ENCODE measurements at places on chromosomes 5 and 9. TPM values are rescaled to one million over a fixed set of nuclear protein-coding genes. Genes with fewer than 3 reads are reported as not detected.

GRCh38 chr5:158998793-158999325 lies 100.9 kb downstream of the EBF1 start:
- peaks cover 10% of the 10 kb centered on the region for H3K4me1 ChIP-seq
- no peaks in the 10 kb centered on the region for H3K36me3 ChIP-seq
- H3K4me3 ChIP-seq = no peak overlapping the region
- no peaks in the 10 kb centered on the region for H3K27me3 ChIP-seq

DNA sequence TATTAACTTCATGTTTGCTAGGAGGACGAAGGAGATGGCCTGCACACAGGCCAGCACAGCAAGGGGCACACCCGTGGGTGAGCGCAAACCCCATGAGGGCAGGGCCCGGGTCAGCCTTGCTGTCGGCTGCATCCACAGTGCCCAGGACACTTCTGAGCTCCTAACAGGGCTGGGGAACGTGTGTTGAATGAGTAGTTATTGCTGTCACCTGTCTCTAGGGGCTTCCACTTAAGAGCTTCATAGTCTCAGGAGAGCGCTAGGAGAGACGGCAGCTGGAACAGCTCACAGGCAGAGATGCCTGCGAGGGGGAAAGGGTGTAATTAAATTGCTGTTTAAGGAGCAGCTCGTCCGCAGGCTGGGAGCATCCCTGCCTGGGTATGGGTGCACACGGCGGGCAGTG lies 91.4 kb upstream of the NEURL1B start:
- no peak overlapping the region for H3K4me3 ChIP-seq
- H3K27me3 ChIP-seq = peaks cover 12% of the 10 kb centered on the region
- no peak for DNase-seq

GRCh38 chr5:17232405-17232804 lies 15.0 kb downstream of the BASP1 start:
- DNase-seq = no peak
- no peak overlapping the region for H3K27ac ChIP-seq
- no peaks in the 10 kb centered on the region for H3K27me3 ChIP-seq

DNA sequence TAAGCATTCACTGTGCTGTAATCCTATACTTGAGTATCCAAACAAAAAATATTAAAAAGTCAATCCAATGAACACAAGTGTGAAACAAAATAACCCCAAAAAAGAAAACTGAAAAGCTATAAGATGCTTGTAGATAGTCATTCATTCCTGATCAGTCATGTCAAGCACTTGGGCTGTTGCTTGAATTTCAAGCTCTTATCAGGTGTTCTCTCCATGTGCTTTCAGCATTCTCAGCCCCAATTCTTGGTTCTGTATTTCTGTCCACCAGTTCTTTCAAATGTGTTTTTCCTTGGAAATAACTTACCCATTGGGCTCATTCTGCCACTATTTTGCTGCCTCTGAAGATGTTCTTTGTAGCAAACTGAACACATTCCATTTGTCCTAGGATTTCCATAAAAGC lies 4.7 kb downstream of the ZFAND5 start:
- no peak overlapping the region for H3K27ac ChIP-seq
- H3K36me3 ChIP-seq = peaks cover 3% of the 10 kb centered on the region
- H3K27me3 ChIP-seq = no peaks in the 10 kb centered on the region
- peaks cover 4% of the 10 kb centered on the region for H3K4me1 ChIP-seq

- H3K4me3 ChIP-seq = no peak overlapping the region
- H3K27me3 ChIP-seq = no peaks in the 10 kb centered on the region
- no peak for DNase-seq
- H3K4me1 ChIP-seq = no peaks in the 10 kb centered on the region
Observed at GRCh38 chr5:143662020-143662419, 149.9 kb upstream of the HMHB1 start.

DNA sequence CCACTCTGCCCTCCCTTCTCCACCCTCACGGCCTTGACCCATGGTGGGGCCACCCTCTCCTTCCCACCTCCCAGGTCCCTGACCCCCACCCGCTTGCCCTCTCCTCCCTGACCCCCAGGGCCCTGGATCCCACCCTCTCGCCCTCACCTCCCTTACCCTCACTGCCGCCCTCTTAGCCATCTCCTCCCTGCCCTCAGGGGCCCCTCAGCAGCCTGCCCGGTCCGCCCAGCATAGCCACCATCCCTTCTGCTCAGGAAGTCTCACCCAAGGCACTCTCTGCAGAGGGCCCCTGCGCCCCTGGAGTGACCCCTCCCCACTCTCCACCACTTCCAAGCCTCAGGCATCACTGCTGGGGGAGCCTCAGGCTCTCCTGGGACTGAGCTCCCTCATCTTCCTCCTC lies 66.3 kb downstream of the MRPL36 start:
- H3K4me1 ChIP-seq = no peaks in the 10 kb centered on the region
- DNase-seq = no peak
- H3K36me3 ChIP-seq = no peaks in the 10 kb centered on the region
- no peak overlapping the region for H3K27ac ChIP-seq
- no peaks in the 10 kb centered on the region for H3K27me3 ChIP-seq

DNA sequence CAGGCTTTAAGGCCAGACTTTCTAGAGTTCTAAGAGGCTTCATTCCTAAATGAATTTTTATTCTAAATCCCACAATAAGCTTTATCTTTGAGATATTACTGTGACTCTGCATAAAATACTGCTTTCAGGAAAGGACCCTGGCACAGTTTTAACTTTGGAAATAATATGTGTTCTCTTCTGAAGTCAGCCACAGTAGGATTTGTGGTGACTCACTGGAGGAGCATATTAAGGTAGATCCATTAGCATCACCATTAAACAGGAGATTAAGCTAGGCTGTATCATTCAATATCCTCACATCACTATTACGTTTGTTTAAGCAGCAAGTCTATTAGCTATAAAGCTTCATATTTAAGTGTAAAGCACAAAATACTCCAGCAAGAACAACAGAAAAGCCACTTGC lies 186.1 kb upstream of the IZUMO3 start:
- H3K36me3 ChIP-seq = no peaks in the 10 kb centered on the region
- DNase-seq = no peak
- H3K4me3 ChIP-seq = no peak overlapping the region
- H3K4me1 ChIP-seq = no peaks in the 10 kb centered on the region
- no peak overlapping the region for H3K27ac ChIP-seq
- H3K27me3 ChIP-seq = no peaks in the 10 kb centered on the region

DNA sequence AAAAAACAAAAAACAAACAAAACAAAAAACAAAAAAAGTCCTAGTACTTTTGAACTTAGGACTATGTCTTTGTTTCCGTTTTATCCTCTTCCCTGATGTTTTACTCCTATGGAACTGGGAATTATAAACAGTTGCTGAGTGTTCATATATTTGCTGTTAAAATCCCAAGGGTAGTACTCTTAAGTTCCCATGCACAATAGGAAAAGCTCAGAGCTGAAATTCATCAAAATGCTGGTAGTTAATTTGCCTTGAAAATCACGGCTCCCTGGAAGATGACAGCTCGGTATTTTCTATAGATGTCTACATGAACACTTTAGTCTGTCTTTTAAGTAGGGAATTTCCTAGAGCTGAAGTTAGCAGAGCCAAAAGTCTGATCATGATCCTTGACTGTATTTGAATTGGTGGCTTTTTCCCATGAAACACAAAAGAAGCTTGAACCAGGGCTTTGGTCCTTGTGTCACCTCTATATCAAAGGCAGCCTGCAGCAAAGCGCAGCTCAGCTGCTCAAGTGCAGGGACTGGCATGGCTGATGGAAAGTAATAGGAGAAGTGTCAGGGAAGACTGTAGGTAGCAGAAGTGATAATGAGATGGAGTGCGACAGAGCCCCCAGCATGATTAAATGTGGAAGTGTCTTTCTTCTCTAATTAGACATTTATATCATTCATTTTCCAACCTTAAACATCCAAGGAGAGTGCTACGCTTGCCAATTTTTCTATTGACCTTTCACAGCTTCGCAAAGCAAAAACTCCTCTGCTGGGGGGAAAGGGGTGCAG lies 310.9 kb downstream of the TRIM36 start:
- no peaks in the 10 kb centered on the region for H3K36me3 ChIP-seq
- no peak for DNase-seq
- no peaks in the 10 kb centered on the region for H3K4me1 ChIP-seq
- H3K27me3 ChIP-seq = no peaks in the 10 kb centered on the region
- H3K4me3 ChIP-seq = no peak overlapping the region

- H3K27me3 ChIP-seq = no peaks in the 10 kb centered on the region
- peak; percentile 27 for DNase-seq
- no peaks in the 10 kb centered on the region for H3K36me3 ChIP-seq
- peaks cover 4% of the 10 kb centered on the region for H3K4me1 ChIP-seq
- no peak overlapping the region for H3K27ac ChIP-seq
Observed at GRCh38 chr5:143913008-143913752, 101.2 kb downstream of the HMHB1 start.

DNA sequence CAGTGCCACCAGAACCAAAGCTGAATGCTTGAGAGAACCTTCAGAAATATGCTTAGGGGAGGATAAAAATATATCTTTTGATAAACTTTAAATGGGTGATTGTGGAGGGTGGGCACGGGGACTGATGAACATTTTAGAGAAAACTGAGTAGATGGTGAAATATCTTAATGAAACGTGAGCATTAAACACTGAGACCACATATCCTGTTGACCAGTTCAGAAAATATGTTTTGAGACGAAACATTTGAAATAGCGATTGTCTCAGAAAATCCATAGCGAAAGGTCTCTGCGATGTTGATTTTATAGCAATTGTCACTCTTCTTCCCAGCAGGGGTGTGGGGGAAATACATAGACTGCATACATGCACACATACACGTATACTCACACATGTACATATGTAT lies 231.0 kb downstream of the ESM1 start:
- peaks cover 9% of the 10 kb centered on the region for H3K4me1 ChIP-seq
- no peak overlapping the region for H3K27ac ChIP-seq
- peak; percentile 31 for DNase-seq
- H3K27me3 ChIP-seq = no peaks in the 10 kb centered on the region

Gene CD14
- total RNA-seq = 4.1 TPM

Gene SHC3
- 7.7 TPM for total RNA-seq

Gene PLAC8L1
- total RNA-seq = not detected

Gene LPAR1
- total RNA-seq = 222 TPM
